ENCODE measurements at places on chromosomes 13 and 19. TPM values are rescaled to one million over a fixed set of nuclear protein-coding genes. Genes with fewer than 3 reads are reported as not detected.

The QPCTL gene
- total RNA-seq: 6.8 TPM

The CEACAM6 gene
- total RNA-seq: under 0.01 TPM

The KRTDAP gene
- total RNA-seq: not detected

DNA sequence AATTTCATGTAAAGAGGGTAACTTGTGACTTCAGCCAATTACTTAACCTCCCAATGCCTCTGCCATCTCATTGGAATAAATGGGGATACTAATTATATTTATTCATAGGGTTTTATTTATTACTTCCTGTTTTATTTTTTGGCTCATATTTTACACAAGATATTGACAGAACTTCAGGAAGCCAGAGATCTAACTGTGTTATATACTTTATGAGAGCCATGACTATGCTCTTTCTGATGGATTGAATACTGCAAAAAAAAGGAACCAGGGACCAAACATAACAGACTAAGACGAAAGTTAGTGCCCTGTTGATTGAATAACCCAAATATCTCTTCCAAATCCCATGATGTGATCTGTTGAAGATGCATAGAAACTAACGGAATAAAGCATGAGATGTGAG lies 243.3 kb upstream of the STARD13 start:
- no peak for DNase-seq
- no peak overlapping the region for H3K4me3 ChIP-seq
- peaks cover 13% of the 10 kb centered on the region for H3K4me1 ChIP-seq
- H3K27ac ChIP-seq: no peak overlapping the region
- H3K36me3 ChIP-seq: no peaks in the 10 kb centered on the region

GRCh38 chr19:3115916-3116602 lies 19.8 kb upstream of the GNA15 start:
- no peaks in the 10 kb centered on the region for H3K27me3 ChIP-seq
- DNase-seq: no peak

The CEACAM20 gene
- total RNA-seq: not detected

- peaks cover 86% of the 10 kb centered on the region for H3K36me3 ChIP-seq
- no peaks in the 10 kb centered on the region for H3K4me1 ChIP-seq
- no peaks in the 10 kb centered on the region for H3K27me3 ChIP-seq
- H3K4me3 ChIP-seq: no peak overlapping the region
Observed at GRCh38 chr19:40763526-40763925, 11.8 kb upstream of the MIA start.

- no peaks in the 10 kb centered on the region for H3K36me3 ChIP-seq
- H3K27ac ChIP-seq: no peak overlapping the region
- H3K4me3 ChIP-seq: no peak overlapping the region
- H3K27me3 ChIP-seq: no peaks in the 10 kb centered on the region
Observed at GRCh38 chr13:39494006-39494405, 109.0 kb downstream of the LHFPL6 start.

The OR4F17 gene
- total RNA-seq: not detected

DNA sequence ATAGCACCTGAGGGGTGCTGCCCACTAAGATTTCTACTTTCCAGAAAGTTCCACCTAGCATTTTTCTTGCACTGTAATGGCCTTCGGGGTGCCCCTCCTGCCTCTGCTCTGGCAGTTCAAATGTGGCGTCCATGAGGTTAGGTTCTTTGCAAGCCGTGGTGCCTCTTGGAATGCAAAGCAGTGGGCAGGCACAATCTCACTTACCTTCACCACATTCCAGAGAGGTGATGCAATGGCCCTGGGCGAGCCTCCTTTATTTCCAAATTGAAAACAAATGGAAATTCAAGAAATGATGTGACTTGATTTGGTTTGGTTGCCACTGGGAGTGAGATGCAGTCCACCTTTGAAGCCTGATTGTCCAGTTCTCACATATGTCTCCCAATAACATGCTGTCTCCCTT lies 46.9 kb downstream of the FGF9 start:
- H3K36me3 ChIP-seq: no peaks in the 10 kb centered on the region
- no peak overlapping the region for H3K27ac ChIP-seq
- H3K4me3 ChIP-seq: no peak overlapping the region
- peaks cover 5% of the 10 kb centered on the region for H3K27me3 ChIP-seq
- DNase-seq: no peak
- no peaks in the 10 kb centered on the region for H3K4me1 ChIP-seq

The ASPDH gene
- total RNA-seq: not detected

DNA sequence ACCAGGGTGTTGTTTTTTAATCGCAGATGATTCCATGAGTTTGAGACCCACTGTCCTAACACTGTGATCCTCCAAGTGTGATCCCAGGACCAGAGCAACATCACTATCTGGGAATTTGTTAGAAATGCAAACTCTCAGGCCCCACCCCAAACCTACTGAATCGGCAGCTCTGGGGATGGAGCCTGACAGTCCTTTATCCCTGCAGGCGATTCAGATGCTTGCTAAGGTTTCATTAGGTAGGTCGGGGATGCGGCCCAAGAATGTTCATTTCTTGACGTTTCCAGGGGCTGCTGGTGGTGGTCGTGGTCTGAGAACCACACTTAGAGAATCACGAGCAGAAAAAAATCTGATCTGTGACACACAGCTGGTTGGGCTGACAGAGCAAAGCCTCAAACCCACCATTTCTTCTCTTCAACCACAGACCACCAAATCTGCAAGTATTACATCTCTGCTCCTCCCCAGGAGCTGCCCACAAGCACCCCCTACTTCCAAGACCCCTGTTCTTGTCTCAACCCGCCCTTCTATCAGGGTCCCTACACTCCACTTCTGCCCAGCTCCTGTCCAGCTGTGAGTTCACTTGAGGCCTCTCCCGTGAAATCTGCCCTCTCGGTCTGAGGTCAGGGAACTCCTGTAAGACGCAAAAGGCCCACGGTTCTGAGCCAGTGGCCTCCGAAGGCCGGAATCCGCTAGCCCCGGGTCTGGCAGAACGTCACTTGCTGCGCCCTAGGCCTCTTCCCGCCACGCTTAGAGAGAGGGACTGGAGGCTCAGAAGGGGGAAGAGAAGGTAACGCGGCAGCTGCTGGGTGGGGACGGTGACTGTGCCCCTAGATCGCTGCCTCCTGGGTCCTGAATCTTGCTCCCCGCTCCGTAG lies 1.1 kb upstream of the FARP1 start:
- no peaks in the 10 kb centered on the region for H3K36me3 ChIP-seq
- no peak for DNase-seq
- H3K4me3 ChIP-seq: peak overlapping the region; percentile 87
- peaks cover 31% of the 10 kb centered on the region for H3K4me1 ChIP-seq

The ELSPBP1 gene
- not detected for total RNA-seq

- no peaks in the 10 kb centered on the region for H3K27me3 ChIP-seq
- no peak overlapping the region for H3K27ac ChIP-seq
- H3K4me3 ChIP-seq: no peak overlapping the region
- no peaks in the 10 kb centered on the region for H3K36me3 ChIP-seq
- H3K4me1 ChIP-seq: no peaks in the 10 kb centered on the region
- no peak for DNase-seq
Observed at GRCh38 chr13:46184277-46184699, 2.3 kb upstream of the LCP1 start.

All from esophagus muscularis mucosa (tissue), 4 donors.